Amygdala (tissue), 56 donors: ENCODE measurements at places on chromosomes 3 and 15.

DNA sequence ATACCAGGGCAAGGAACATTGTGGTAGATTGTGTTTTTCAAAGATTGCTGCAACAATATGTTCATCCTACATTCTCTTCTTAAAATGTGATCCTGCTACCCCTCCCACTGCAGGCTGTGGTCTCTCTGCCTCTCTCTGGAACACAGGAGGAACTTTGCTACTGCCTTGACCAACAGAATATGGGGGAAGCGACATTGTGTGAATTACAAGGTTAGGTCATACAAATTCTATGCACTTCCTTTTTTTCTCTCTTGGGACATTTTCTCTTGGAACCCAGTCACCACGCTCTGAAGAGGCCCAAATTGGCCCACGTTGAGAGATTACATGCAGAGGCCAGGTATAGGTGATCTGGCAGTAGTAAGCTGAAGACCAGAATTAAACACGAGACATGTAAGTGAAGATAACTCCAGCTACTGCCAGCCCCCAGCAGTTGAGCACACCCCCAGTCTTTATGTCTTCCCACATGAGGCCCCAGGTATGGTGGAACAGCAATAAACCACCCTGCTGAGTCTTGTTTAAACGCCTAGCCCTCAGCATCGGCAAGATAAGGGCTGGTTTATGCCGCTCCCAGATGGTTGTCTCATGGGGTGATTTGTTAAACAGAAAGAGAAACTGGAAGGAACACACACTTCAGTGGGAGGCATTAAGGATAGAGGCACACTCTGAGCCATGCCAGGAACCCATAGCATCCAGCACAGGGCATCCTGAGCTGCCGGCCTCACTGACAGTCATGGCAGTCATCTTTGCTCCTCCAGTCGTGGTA, 59.9 kb downstream of the FAM43A start:
- no peak for DNase-seq

GRCh38 chr3:126034481-126035361, 49.2 kb downstream of the SLC41A3 start:
- no peak for DNase-seq

DNA sequence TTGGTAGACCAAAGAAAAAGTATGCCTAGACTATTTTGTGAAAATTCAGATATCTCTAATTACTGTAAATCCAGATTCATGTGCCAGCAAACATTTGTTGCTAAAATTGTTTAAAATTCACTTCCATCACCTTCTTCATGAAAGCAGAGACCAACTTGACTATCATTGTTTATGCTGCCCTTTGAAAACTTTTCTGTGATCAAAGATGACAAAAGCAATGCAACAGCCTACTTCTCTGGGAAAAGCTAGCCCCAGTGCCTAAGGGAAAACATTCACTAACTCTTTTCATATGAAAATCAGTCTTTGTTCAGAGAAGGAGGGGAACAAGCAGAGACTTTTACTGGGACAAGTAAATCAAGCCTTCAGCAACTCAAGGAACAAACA, 178.0 kb upstream of the P2RY1 start:
- DNase-seq = no peak

- no peak for DNase-seq
These were observed 152.0 kb upstream of the PEX5L start for GRCh38 chr3:180188512-180189309.

DNA sequence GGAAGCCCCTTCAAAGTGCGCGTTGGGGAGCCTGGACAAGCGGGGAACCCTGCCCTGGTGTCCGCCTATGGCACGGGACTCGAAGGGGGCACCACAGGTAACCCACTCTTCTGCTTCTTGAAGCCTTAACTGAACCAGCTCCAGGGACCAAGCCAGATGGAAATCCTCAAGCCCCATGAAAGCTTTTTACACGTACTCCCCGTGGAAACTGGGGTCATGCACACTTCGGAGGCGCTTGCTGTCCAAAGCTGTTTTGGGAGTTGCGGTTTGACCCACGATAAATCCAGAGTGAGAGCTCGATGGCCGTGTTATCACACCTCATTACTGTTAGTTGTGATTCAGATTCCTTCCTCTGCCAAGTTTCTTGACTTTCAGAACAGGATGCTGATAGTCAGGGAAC, 47.5 kb downstream of the DNASE1L3 start:
- DNase-seq = no peak
